ENCODE measurements at places on chromosomes 12 and 14. TPM values are rescaled to one million over a fixed set of nuclear protein-coding genes. Genes with fewer than 3 reads are reported as not detected.

Gene OLR1
- total RNA-seq: not detected

Gene RAD51AP1
- 55.4 TPM for total RNA-seq

Gene GPRC5D
- not detected for total RNA-seq

Gene TAS2R9
- not detected for total RNA-seq

Gene SERPINA10
- total RNA-seq: not detected

- no peaks in the 10 kb centered on the region for H3K27me3 ChIP-seq
- DNase-seq: no peak
- H3K36me3 ChIP-seq: no peaks in the 10 kb centered on the region
Measured at GRCh38 chr14:99812096-99812750, 19.0 kb downstream of the EML1 start.

GRCh38 chr12:21891751-21892217 is 49.4 kb downstream of the ABCC9 start:
- H3K4me1 ChIP-seq: no peaks in the 10 kb centered on the region
- DNase-seq: no peak
- H3K27ac ChIP-seq: no peak overlapping the region
- H3K27me3 ChIP-seq: no peaks in the 10 kb centered on the region
- no peaks in the 10 kb centered on the region for H3K36me3 ChIP-seq
- no peak overlapping the region for H3K4me3 ChIP-seq

DNA sequence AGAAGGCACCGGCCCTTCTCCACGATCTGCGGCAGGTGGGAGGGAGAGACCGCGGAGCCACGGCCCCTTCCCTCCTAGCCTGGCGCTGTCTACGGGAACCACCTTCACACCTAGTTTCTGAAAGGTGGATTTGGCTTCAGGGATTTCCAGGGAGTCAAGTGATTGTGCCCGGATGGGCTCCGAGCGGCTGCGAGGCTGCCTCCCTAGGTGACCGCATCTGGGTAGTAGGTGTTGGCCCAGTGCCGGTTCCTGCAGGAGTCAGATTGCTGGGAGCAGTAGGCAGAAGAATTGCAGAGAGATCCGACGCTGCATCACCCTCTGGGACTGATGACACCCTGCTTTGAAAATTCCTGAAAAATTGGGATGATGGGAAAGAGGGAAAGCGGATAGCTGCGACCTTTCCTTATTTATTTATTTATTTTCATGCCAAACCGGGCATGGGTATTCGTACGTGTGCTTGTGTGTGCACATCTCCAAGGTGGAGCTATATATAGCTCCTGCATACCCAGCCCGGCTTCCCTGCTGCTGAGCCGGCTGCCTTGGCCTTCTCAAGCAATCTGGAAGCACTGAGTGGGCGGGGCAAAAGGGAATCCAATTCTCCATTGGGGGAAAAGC is 1.1 kb downstream of the CNTN1 start:
- H3K4me1 ChIP-seq: no peaks in the 10 kb centered on the region
- no peaks in the 10 kb centered on the region for H3K36me3 ChIP-seq
- peak overlapping the region; percentile 91 for H3K4me3 ChIP-seq
- H3K27ac ChIP-seq: no peak overlapping the region
- H3K27me3 ChIP-seq: no peaks in the 10 kb centered on the region

GRCh38 chr12:117318591-117318990 is 42.8 kb downstream of the NOS1 start:
- no peaks in the 10 kb centered on the region for H3K36me3 ChIP-seq
- H3K27me3 ChIP-seq: no peaks in the 10 kb centered on the region
- DNase-seq: no peak
- no peaks in the 10 kb centered on the region for H3K4me1 ChIP-seq
- no peak overlapping the region for H3K27ac ChIP-seq
- no peak overlapping the region for H3K4me3 ChIP-seq

- peaks cover 24% of the 10 kb centered on the region for H3K36me3 ChIP-seq
- no peaks in the 10 kb centered on the region for H3K27me3 ChIP-seq
- H3K27ac ChIP-seq: no peak overlapping the region
- H3K4me3 ChIP-seq: no peak overlapping the region
Measured at GRCh38 chr12:810671-811415, 58.5 kb downstream of the WNK1 start.

GRCh38 chr14:51357250-51357649 is 117.2 kb downstream of the TMX1 start:
- H3K36me3 ChIP-seq: no peaks in the 10 kb centered on the region
- H3K27ac ChIP-seq: no peak overlapping the region
- no peaks in the 10 kb centered on the region for H3K27me3 ChIP-seq
- no peak for DNase-seq
- no peaks in the 10 kb centered on the region for H3K4me1 ChIP-seq
- H3K4me3 ChIP-seq: no peak overlapping the region

DNA sequence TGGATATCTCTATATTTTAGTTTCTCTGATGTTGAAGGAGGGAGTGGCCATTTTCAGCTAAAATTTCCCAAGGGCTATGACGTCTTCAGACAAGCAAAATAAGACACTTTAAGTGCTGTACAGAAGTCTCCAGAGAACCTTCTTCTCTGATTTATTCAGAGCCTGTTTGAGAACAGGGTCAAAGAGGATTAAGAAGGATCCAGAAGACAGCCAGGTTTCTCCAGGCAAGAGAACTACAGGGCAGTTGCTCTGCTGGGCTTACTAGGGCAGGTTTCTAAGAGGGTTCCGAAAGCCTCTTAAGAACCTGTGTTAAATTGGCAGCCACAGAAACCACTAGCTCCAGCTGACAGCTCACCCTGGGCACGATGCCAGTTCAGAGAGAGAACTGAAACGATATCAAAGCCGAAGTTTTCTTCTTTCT is 1.2 kb downstream of the MGP start:
- H3K27me3 ChIP-seq: no peaks in the 10 kb centered on the region
- no peak overlapping the region for H3K27ac ChIP-seq
- H3K4me3 ChIP-seq: no peak overlapping the region
- no peaks in the 10 kb centered on the region for H3K4me1 ChIP-seq
- H3K36me3 ChIP-seq: no peaks in the 10 kb centered on the region

GRCh38 chr14:84988357-84988756 is 541.6 kb upstream of the FLRT2 start:
- no peak overlapping the region for H3K4me3 ChIP-seq
- no peaks in the 10 kb centered on the region for H3K36me3 ChIP-seq
- no peaks in the 10 kb centered on the region for H3K4me1 ChIP-seq
- no peak for DNase-seq
- H3K27me3 ChIP-seq: no peaks in the 10 kb centered on the region

- no peaks in the 10 kb centered on the region for H3K27me3 ChIP-seq
- H3K4me3 ChIP-seq: no peak overlapping the region
- peaks cover 11% of the 10 kb centered on the region for H3K4me1 ChIP-seq
- H3K27ac ChIP-seq: peak overlapping the region; percentile 58
Measured at GRCh38 chr12:66499000-66499399, 179.9 kb downstream of the GRIP1 start.

GRCh38 chr12:113445544-113446171 is 23.5 kb downstream of the SDSL start:
- no peaks in the 10 kb centered on the region for H3K4me1 ChIP-seq
- H3K27ac ChIP-seq: no peak overlapping the region
- no peaks in the 10 kb centered on the region for H3K27me3 ChIP-seq

- no peak for DNase-seq
- H3K36me3 ChIP-seq: no peaks in the 10 kb centered on the region
- H3K27ac ChIP-seq: peak overlapping the region; percentile 7
- H3K4me1 ChIP-seq: peaks cover 2% of the 10 kb centered on the region
Measured at GRCh38 chr14:76946753-76947077, 81.8 kb downstream of the IRF2BPL start.

- H3K36me3 ChIP-seq: peaks cover 41% of the 10 kb centered on the region
- no peak for DNase-seq
- H3K4me1 ChIP-seq: no peaks in the 10 kb centered on the region
- H3K27ac ChIP-seq: no peak overlapping the region
- no peaks in the 10 kb centered on the region for H3K27me3 ChIP-seq
Measured at GRCh38 chr14:105846312-105846711, 319.9 kb downstream of the TMEM121 start.

- peaks cover 50% of the 10 kb centered on the region for H3K36me3 ChIP-seq
- no peak overlapping the region for H3K27ac ChIP-seq
- DNase-seq: no peak
Measured at GRCh38 chr12:124457287-124458219, 109.9 kb downstream of the NCOR2 start.

DNA sequence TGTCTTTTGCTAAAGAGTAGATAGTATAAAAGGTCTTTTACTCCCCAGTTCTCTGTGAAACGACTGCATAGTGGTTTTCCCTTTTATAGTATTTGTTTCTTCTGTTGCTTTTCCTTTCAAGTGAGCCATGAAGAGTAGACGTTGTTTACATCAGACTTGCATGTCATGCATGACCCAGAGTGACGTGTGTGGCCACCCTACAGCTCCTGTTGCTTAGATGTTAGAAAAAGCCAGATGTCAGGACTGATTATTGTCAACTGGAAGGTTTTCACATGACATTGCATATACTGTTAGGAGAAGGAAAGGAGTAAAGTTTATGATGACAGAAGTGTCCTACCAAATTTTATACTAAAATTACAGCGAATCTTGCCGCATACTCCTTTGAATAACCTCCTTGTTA is 1.3 kb upstream of the RD3L start:
- H3K4me3 ChIP-seq: no peak overlapping the region
- H3K27ac ChIP-seq: no peak overlapping the region
- H3K36me3 ChIP-seq: no peaks in the 10 kb centered on the region

GRCh38 chr12:68332728-68333630 is 817 bp upstream of the MDM1 start:
- H3K27ac ChIP-seq: no peak overlapping the region
- no peaks in the 10 kb centered on the region for H3K27me3 ChIP-seq
- peak overlapping the region; percentile 82 for H3K4me3 ChIP-seq

- H3K36me3 ChIP-seq: no peaks in the 10 kb centered on the region
- no peak for DNase-seq
- no peak overlapping the region for H3K27ac ChIP-seq
- no peaks in the 10 kb centered on the region for H3K27me3 ChIP-seq
- H3K4me1 ChIP-seq: no peaks in the 10 kb centered on the region
Measured at GRCh38 chr12:12452326-12452902, 95.5 kb downstream of the BORCS5 start.
